ENCODE measurements at places on chromosomes 5 and 9.
A peak's percentile ranks its signal among the peaks of the same experiment; 100 is the strongest.

DNA sequence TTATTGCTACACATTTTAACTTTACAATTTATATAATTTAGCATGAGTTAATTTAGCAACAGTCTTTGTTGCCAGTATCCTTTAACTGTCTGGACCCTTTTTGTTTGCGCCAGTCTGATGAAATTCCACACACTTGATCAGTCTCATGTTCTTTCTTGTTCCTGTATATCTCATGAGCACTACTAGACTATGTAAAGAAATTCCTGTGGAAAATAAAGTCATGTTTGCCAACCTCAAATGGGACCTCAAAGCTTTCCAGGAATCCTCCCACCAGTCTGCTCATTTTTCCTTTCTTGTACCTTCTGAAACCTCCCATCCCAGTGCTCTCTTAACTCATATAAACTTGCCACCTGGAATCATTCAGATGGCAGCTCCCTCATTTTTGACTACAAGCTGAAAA, 8.0 kb downstream of the DMXL1 start:
- DNase-seq, result no peak

DNA sequence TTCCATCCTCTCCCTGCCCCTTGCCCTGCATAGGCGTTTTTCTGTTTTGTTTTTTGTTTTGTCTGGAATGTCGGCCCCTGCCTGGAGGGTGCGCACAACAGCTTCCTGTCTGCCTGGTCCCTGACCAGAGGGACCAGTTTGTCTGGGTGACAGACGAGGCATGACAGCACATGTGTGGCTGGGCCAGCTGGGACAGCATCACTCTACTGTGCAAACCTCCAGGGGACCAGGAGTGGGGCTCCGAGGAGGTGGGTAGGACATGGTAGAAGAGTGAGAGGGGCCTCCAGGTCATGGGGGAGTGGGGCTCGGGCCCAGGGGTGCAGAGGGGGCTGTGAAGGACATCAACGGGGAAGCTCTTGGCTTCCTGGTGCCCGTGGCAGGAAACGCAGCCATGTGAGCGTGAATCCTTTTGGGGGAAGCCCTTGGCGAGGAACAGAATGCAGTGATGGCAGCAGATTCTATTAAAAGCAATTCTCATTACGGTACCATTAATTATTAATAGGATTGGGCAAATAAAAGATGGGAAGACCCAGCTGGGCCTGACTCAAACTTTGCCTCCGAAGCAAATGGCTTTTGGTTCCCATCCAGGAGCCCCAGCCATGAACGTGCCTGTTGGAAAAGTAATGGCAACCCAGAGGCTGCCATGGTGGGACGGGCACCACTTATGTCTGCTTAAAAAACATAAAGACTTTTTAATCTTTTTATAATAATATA, 184.4 kb upstream of the IER5L start:
- DNase-seq, result no peak

GRCh38 chr5:170481849-170482248, 22.0 kb upstream of the KCNIP1 start:
- no peak for DNase-seq

GRCh38 chr5:56207537-56207936, 25.6 kb downstream of the ANKRD55 start:
- DNase-seq, result no peak

- no peak for DNase-seq
Observed at GRCh38 chr5:91114658-91115057, 268.5 kb downstream of the ARRDC3 start.

DNA sequence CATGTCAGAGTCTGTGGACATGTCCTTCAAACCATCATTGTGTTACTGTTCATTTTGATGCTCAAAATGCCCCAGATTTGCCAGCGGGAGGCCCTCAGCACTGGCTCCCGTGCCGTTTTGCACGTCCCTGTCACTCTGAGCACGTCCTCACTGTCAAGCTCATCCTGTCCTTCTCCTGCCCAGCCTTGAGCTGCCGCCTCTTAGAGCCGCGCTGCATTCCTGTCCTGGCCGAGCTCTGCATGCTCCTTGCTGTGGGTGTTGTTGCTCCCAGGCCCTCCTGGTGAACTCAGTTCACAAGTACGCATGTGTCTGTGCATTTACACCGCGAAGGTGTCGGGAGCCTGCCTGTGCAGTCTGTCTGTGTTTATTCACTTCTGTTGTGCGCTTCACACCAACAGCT, 62.2 kb downstream of the WNK2 start:
- DNase-seq, result no peak

DNA sequence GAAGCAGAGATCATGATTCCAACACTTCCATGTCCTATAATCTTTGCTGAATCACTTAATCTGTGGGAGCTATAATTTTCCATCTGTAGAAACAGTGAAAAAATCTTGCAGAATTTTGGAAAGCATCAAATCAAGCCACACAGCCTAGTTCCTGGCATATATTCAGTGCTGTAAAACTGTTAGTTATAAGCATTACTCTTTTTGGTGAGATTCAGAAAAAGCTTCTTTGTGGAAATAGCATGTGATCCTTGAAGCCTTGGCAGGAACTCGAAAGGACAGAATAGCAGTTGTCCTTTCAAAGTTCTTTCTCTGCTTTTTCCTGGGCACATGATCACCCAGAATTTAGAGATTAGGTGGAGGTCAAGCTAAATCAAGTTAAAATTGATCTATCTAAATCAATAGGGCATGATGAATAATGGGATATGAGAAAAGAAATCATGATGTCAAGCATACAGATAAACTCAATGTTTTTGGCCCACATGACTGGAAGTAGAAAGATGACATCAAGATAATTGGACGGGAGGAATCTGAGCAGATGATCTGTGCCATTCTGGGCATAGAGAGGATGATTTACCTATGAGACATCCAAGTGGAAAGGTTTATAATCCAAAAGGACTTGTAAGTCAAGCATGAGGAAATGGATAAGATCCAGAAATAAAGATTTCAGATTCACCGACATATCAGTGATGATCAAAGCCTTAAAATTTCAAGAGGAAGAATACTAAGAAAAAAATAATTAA, 73.1 kb downstream of the TMEM232 start:
- DNase-seq, result no peak

DNA sequence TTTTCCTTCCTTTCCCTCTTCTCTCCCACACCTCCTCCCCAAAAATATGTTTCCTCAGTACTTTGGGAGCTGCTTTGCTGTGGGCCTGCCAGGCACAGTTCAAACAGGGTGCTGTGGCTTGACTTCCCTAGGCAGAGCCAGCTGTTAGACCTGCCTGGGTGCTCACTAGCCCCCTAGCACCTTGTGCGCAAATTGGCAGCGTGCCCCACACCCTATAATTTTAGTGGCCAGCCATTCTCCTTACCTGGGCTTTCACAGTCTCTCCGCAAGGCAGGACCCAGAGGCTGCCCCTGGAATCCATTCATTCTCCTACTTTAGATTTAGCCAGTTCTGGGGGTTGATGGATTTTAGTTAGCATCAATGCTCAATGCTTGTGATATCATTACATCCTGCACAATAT, 72.3 kb downstream of the ANGPTL2 start:
- DNase-seq, result no peak

DNA sequence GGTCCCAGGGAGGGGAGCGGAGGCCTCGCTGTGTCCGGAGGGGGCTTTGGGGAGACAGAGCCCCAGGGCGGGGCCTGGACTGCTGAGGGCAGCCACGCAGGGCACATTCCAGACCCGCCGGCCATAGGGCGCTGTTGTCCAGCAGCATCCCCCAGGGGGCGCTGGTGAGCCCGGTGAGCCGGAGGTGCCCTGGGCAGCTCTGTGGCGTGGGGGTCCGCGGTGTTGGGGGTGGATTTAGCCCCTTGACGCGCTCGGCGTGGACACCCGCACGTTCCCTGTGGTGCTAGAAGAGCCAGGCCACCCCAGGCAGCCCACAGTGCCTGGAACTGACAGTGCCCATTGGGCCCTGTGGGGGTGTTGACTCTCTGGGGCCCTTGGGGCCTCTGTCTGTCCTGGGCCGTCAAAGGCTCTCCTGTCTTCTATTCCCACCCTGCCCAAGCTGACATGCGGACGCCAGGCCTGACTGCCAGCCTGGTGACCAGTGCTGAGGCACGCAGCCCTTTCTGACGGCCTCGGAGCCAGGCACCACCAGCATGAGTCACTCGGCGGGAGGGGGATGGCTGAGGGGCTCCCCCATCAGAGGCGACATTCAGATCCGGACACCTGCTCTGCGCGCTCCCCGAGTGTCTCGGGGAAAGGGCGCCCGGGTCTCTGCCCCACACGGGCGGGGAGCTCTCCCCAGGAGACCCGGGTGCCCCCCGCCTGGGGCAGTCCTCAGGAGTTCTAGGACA, 23.9 kb downstream of the TPPP start:
- DNase-seq, result peak; percentile 49

Data from stimulated activated naive CD8-positive, alpha-beta T cell treated with anti-CD3 and anti-CD28 coated beads, Interleukin-15, Interleukin-2, amounts not matched to agents 100 U/mL and 50 U/mL, for 24 hours (primary cell).